ENCODE measurements at places on chromosomes 6 and 20. TPM values are rescaled to one million over a fixed set of nuclear protein-coding genes. Genes with fewer than 3 reads are reported as not detected.

Gene KCNQ5
- 1.0 TPM for polyA plus RNA-seq

Gene KIF3B
- polyA plus RNA-seq = 5.2 TPM

Gene SLC12A5
- polyA plus RNA-seq = not detected

Gene PLCG1
- polyA plus RNA-seq = 68.7 TPM

Gene BPI
- polyA plus RNA-seq = not detected

Gene MRPS10
- polyA plus RNA-seq = 40.3 TPM

Gene FAM83C
- not detected for polyA plus RNA-seq

Gene EDN1
- polyA plus RNA-seq = not detected

Gene SIRPD
- 0.11 TPM for polyA plus RNA-seq

Gene IRF4
- polyA plus RNA-seq = 5.7 TPM

Gene TPD52L2
- 76.1 TPM for polyA plus RNA-seq

Gene PXT1
- polyA plus RNA-seq = not detected

Gene C6orf136
- polyA plus RNA-seq = 6.2 TPM

Gene SRMS
- polyA plus RNA-seq = not detected

Gene MMP24OS
- polyA plus RNA-seq = 17.4 TPM

Gene HCRTR2
- not detected for polyA plus RNA-seq

Gene CDKN1A
- 3.3 TPM for polyA plus RNA-seq

Gene ANGPT4
- polyA plus RNA-seq = not detected

Gene FKBP1C
- not detected for polyA plus RNA-seq

Gene HLA-DOA
- polyA plus RNA-seq = not detected

Gene SENP6
- polyA plus RNA-seq = 36.2 TPM

Gene PLCB4
- not detected for polyA plus RNA-seq

Gene SSTR4
- not detected for polyA plus RNA-seq

Gene NHSL1
- not detected for polyA plus RNA-seq

Gene NKAIN4
- polyA plus RNA-seq = not detected

Gene TRAPPC3L
- not detected for polyA plus RNA-seq
